Bronchial epithelial cell (primary cell): ENCODE measurements at places on chromosomes 2 and 18.

DNA sequence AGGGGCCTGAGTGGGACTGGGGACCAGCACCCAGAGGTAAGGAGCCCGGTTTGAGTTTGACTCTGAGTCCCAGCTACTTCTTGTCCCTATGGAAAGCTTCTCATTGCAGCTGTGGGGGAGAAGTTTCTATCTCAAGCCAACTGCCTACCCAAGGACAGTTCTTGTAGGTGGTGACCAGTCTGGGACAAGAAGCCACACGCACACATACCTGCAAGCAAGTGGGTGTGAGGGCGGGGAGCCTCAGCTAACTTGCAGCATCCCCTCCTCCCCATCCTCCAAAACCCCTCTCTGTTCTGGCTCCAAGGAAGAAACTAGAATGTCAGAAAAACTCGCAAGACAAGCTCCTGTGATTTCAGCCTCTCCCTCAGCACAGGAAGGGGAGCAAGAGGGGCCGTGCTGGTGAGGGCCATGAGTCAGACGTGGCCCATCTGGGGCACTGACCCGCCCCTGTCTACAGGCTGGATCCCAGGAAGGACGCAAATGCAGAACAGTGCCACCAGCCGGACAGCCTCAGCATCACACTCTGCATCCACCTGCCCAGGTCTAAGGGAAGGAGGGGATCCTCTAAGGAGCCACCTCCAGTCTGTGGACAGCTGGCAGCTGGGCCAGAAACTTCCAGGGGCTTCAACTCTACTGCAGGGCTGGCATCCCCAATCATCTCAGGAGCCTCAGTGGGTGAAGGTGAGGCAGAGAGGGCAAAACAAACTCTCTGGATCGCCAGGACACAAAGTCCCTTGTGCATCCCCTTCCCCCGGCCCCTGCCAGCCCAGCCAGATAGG lies 103.4 kb downstream of the TNS1 start:
- DNase-seq, result peak; percentile 90

GRCh38 chr2:25615386-25615785 lies 58.0 kb downstream of the DTNB start:
- DNase-seq, result no peak

DNA sequence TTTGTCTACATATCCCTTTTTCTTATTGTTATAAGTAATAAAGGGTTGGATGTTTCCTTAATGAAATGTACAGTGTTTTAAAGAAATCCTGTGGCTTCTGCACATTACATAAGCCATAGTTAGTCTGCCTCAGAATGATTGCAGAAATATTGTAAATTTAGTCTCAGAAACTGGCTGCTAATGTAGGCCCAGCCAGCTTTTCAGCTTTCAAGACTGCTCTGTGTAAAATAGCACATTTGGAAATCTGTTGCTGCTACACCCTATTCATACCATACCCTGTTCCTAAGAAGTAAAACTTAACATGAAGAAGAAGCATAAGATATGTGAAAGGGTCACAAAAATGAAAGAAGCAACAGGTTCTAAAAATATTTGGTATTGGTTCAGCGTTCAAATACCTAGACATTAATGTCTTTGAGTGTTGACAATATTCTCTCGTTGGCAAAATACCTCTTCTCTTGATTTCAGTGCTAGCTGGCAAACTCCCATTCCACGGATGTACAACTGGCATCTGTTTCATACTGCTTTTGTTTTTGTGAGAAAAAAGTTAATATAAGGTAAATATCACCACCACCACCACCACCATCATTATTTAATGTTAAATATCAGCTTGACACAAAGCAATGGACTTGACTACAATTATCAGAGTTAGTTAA lies 19.2 kb upstream of the NCKAP1 start:
- DNase-seq, result no peak

DNA sequence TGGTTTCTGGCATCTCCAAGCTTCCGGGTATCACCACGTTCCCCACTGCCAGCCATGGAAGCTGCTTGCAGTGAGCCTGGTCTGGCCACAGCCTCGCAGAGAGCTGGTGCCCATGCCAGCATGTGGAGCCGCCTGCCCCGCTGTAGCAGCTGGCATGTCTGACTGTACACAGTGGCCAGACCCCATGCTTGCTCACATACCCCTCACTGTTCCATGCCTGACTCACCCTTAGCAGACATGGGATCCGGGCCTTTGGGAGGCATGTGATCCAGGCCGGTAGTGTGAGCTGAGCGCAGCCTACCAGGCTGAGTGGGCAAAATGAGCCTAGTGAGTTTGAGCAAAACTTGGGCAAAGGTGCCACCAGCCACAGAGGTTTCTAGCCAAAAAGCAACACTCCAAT lies 18.8 kb upstream of the RPRD1A start:
- no peak for DNase-seq

- no peak for DNase-seq
These were observed 21.1 kb downstream of the METTL8 start for GRCh38 chr2:171412571-171413175.

DNA sequence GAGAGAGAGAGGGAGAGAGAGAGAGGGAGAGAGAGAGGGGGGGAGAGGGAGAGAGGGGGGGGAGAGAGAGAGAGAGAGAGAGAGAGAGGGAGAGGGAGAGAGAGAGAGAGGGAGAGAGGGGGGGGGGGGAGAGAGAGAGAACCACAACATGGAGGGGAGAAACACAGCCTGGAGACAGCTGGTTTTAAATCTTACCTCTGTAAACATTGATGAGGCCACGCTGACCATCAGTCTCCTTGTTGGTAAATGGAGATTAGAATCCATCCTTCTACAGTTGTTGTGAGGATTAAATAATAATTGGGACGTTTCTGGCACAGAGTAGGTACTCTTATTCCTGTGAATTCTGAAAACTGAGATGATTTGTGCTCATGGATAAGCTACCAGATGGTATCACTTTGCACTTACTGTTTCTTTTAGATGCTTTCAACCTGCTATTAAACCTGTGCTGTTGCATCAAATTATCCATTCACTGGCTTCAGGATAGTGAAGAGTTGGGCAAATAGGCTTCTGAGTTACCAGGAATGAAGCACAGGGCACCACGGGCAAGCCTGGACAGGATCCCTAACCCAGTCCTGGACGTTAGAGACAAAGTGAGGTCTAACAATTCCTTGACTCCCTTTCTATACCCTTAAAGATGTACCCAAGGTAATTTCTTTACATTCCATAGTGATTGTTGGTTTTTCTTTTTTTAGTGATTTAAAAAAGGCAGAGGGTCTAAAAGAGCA lies 318.1 kb downstream of the ZNF521 start:
- peak; percentile 57 for DNase-seq

DNA sequence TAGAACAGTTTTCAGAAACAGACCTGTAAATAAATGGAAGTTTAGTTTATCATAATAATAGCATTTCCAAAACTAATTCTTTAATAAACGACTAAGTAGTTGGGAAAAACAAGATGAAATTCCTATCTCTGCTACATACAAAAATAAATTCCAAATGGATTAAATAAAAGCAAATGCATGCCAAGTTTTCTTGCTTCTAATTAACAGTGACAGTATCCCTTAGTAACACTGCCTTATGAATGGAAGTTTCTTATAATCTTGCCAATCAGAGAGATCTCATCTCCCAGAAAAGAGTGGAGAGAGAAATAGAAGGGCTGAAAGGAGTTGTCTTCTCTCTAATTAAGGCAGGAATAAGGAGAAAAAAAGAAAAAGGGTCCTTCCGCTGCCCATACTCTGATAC lies 133.9 kb downstream of the GFPT1 start:
- DNase-seq, result no peak

DNA sequence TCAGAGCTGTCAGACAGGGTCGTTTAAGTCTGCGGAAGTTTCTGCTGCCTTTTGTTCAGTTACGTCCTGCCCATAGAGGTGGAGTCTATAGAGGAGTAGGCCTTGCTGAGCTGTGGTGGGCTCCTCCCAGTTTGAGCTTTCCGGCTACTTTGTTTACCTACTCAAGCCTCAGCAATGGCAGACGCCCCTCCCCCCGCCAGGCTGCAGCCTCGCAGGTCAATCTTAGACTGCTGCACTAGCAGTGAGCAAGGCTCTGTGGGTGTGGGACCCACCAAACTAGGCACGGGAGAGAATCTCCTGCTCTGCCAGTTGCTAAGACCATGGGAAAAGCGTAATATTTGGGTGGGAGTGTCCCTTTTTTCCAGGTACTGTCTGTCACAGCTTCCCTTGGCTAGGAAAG lies 86.5 kb downstream of the EFEMP1 start:
- no peak for DNase-seq

DNA sequence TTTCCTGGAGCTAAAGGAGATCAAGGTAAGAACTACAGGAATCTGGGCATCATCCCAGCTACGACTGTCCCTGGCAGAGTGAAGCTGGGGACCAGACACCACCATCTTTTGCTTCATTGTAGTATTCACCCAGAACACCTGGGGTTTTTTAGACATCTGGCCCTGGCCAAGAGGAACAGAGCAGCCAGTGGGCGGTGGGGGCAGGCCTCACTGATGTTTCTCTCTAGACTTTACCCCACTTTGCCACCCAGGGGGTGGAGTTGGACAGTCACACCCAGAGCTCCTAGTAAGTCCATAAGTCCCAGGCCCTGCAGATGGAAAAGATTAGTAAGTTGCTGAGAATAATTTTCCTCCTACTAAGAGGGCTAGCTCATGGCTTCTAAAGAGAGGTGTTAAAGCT lies 39.6 kb downstream of the MARCO start:
- DNase-seq, result no peak

DNA sequence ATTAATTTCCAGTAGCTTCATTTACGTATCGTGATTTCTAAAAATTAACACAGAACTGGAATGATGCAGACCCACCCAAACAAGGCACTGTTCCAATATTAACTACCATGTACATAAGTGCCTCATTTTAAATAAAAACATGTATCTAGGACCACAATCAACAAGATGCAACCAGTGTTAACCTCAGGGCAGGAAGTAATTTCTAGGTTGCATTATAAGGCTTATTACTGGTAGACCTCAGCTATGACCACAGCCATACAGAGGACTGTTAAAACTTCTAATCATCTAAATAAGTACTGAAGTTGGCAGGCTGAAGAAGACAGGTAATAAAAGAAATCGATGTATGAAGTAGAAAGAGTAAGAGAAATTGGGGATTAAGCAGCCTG lies 262.9 kb downstream of the HDAC4 start:
- no peak for DNase-seq

DNA sequence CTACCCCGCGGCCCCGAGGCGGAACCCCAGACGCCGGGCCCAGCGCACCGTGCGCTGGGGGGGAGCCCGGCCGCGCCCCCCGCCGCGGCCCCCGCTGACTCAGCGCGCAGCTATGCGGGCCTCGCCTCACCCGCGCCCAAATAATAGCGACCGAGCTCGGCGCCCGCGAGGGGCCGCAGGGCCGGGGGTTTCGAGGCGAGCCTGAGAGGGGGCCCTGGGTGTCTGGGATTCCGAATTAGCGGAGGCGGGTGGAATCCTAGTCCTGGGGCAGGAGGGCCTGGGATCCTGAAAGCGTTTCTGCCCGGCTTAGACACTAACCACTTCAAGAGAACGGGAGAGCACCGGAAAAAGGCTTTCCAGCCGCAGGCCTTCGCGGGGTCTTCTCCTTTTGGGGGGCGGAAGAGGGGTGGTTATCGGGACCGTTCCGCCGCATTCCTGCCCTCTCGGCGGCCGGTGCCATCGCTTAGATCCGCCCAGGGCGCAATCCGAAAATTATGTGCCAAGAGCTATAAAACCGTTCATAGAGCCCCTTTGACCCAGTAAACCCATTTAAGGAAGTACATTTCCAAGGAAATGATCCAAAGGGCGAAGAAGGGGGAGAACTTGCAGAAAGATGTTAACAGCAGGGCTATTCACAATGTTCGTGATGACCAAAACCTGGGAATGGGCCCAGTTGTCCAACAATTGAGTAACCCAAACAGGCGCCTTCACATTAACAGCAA lies 681 bp upstream of the ROCK2 start:
- peak; percentile 21 for DNase-seq

DNA sequence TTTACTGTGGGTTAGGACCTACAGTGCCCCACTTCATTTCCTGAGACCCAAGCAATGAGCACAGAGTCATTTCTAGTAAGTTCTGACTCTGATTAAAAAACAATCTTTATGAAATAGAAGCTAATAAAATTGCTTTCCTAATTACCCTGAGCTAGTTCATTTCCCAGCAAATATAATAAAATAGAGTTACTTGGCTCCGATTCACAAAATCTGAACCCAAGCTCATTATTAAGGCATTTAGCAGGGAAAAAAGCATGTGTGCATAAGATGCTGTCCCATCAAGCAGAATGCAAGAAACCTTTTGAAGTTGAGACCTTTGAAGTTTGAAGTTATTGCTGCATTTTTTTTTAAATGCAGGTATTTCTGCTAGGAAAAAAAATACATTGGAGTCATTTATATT lies 629.1 kb downstream of the BCL11A start:
- no peak for DNase-seq

DNA sequence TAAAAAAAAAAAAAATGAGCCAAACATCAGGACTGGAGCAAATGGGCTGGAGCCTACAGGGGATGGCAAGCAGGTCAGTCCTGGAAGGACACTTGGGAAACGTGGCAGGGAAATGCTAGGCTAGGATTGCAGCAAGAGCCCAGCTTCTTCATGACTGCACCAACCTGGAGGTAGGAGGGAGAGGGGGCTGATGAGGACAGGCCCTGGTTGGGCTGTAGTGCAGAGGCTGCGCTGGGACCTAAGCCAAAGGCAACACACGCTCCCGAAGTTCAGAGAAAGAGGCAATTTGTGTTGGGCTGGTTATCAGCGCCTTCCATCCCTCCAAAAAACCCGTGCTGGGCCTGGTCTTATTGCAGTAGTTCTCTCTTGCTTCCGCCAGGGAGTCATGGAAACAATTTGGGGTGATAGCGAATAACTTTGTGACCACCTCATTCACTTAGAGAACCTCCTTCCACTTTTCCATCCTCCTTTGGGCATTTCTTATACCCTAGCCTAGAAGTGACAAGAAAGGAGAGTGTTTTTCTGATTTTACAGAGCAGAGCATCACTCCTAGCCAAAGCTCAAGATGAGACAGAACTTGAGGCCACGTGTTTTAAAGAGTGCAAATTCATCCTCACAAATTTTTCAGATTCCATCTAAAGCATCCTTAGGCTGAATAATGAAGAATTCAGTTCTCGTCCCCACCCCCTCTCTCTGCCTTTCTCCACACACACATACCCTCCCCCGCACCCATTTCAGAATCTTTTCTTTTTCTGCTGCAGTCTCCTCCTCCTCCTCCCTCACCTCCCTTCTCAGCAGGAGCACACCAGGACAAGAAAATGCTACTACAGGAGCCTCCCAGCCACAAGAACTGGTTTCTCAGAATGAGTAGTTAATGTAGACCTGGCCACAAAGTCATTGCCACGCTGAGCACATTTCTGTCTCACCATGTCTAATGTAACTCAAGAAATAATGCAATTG lies 82.5 kb upstream of the STPG4 start:
- DNase-seq, result no peak

- DNase-seq, result no peak
These were observed 1602.7 kb upstream of the SLC39A10 start for GRCh38 chr2:194054313-194054712.

- no peak for DNase-seq
These were observed 159.0 kb downstream of the DCC start for GRCh38 chr18:52499016-52499415.
